CD4-positive, alpha-beta T cell (primary cell): ENCODE measurements at places on chromosomes 3 and 15. TPM values are rescaled to one million over a fixed set of nuclear protein-coding genes. Genes with fewer than 3 reads are reported as not detected.

GRCh38 chr3:46549989-46550388 lies 16.1 kb downstream of the LRRC2 start:
- no peak overlapping the region for H3K27ac ChIP-seq
- no peaks in the 10 kb centered on the region for H3K27me3 ChIP-seq
- no peak for DNase-seq
- H3K4me3 ChIP-seq = no peak overlapping the region
- peaks cover 12% of the 10 kb centered on the region for H3K4me1 ChIP-seq
- H3K36me3 ChIP-seq = no peaks in the 10 kb centered on the region

DNA sequence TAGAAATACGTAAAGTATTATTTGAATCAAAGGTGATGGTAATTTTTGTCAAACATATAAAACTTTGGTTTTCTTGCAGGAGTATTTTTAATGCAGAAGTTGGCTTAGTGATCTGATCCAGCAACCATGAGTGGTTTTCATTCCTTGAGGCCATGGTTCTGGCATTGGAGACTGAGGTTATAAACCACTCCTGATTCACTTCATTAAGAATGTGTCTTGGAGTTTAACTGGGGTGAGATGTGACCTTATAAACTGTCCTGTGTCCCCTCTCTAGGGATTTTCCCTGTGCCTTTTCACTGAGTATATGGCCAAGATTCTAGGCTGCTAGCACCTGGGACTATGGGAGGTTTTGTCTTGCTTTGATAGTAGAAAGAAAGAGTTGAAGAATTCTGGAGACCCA lies 94.3 kb downstream of the RYR3 start:
- H3K27ac ChIP-seq = no peak overlapping the region
- no peaks in the 10 kb centered on the region for H3K4me1 ChIP-seq
- H3K4me3 ChIP-seq = no peak overlapping the region
- DNase-seq = no peak
- H3K36me3 ChIP-seq = no peaks in the 10 kb centered on the region

- no peak overlapping the region for H3K27ac ChIP-seq
- no peaks in the 10 kb centered on the region for H3K36me3 ChIP-seq
- H3K4me1 ChIP-seq = no peaks in the 10 kb centered on the region
These were observed 332.0 kb upstream of the GRM7 start for GRCh38 chr3:6528951-6529350.

- H3K27me3 ChIP-seq = peaks cover 2% of the 10 kb centered on the region
- DNase-seq = no peak
- H3K27ac ChIP-seq = no peak overlapping the region
- no peaks in the 10 kb centered on the region for H3K36me3 ChIP-seq
These were observed 388.7 kb upstream of the RGMA start for GRCh38 chr15:93477721-93478120.

Gene MLF1
- 13.7 TPM for total RNA-seq

Gene OXSR1
- total RNA-seq = 28.3 TPM
